ENCODE measurements at places on chromosomes 3 and 15.

DNA sequence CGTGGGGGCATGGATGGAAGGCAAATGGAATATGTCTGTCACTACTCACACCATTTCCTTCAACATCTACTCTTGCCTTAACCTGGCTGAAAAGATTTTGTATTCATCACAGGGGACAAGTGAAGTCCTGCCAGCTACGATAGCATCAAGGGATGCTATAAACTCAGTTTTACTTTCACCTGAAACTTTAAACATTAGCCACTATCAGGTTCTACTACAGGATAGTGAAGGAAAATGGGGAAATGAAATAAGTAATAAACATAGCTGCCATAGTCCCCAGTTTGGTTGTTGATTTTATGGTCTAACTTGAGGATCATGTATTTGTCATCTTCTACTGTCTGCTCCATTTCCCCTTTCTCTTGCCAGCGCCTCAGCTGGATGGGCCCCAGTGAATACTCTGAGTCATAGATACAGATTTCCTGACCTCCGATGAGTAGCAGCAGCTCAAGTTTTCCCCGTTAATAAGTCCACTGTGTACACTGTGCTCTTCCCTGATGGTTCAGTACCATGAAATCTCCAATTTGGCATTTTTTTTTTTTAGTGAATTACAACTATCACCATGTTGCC lies 338.2 kb upstream of the SLCO3A1 start:
- no peak for DNase-seq

DNA sequence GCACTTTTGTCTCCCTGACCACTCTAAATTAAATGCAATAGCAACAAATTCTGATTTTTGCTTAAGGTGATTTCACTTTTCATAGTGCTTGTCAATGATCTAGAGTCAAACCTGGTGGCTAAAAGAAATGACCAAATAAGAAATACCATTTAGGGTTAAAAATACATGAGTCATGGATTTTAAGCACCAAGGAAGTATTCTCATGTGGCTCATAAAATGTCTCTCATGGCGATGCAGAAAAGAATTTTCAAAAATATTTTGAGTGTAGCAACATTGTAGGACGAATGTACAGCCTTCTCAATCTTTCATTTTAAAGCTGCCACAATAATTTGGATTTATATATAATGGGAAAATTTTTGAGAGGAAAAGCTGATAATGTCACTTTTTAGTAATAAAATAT lies 193.6 kb downstream of the EPHA3 start:
- no peak for DNase-seq

- no peak for DNase-seq
These were observed 22.3 kb upstream of the LINGO1 start for GRCh38 chr15:77654975-77655374.

GRCh38 chr3:195180490-195181112 lies 90.4 kb downstream of the XXYLT1 start:
- no peak for DNase-seq

DNA sequence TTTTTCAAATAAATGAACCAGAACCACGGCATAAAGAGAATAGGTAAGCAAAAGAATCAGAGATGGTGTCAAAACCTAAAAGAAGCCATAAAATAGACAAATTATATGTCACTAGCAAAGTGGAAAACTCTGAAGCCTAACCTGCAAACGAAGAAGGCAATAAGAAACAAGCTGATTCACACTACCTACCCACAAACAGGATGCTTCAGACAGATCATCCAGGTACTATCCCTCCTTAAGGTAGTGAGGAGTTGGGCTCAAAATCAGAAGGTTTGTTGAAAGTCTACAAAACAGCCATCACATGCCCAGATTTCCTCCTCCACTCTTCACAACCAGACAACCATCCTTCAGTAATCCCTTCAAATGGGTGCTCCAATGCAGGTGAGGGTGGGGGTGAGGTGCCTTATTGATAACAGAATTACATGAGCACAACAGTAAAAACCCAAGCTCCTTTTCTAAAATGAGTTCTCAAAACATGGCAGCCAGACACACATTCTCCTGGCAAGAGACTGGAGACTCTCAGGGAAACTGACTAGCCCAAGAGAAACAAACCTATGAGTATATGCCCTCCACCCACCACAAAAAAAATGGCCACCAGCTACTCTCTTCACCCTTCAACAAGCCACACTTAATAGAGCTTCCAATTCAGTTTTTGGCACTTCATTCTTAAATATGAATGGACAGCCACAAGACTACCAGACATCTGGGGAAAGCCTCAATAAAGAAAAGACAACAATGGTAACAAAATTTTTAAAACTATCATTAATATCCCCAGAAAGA lies 6.4 kb downstream of the KPNA1 start:
- no peak for DNase-seq

- no peak for DNase-seq
These were observed 12.3 kb upstream of the CHCHD6 start for GRCh38 chr3:126691765-126692164.

- peak; percentile 61 for DNase-seq
These were observed at the start of gene DALRD3 for GRCh38 chr3:49017971-49018706. DALRD3 (minus strand) TSS chr3:49018580; CDS start chr3:49018564, 16 bp downstream.

- peak; percentile 82 for DNase-seq
These were observed 49.7 kb upstream of the SCAANT1 start for GRCh38 chr3:63961891-63962290.

GRCh38 chr3:100563228-100563627 lies 46.2 kb upstream of the ADGRG7 start:
- no peak for DNase-seq

- DNase-seq: peak; percentile 67
These were observed 41.0 kb downstream of the ABHD2 start for GRCh38 chr15:89129123-89129815.

DNA sequence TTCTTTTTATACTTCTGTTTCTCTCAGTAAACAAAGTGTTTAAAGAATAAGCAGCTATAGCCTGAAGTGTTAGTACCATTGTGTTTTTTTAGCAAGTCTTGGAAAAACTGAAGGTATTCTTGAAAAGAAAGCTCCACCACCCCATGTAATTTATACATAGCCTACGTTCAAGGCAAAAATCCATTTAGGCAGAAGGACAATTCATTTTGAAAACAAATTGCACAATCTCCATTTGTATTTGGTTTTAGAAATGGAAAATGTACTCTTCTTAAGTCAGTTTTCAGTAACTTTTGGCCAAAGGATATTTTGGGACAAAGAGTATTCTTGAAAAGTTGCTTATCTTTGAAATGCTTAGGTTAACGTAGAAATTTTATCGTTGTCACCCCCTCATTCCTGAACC lies 34.5 kb downstream of the PTPRG start:
- no peak for DNase-seq

GRCh38 chr15:90782442-90782841 lies 65.3 kb downstream of the BLM start:
- DNase-seq: peak; percentile 15

GRCh38 chr15:40259021-40259420 lies 20.2 kb downstream of the PAK6 start:
- DNase-seq: no peak

DNA sequence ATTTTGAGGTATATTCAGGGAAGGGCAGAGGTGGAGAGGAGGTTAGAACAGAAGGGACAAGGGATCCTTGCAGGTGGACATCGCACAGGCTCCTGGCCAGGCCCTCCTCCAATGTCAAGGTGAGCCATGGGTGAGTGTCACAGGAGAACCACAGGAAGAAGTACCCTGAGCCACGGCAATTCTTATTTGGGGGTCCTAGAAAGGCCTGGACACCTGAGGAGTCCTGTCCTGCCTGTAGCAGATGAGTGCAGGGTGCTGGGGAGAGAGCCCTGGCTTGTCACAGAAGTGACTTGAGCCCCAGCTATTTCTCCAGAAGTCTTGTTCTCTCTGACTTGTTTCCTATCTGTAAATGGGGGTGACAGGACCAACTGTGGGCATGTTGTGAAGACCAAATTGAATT lies 4.3 kb downstream of the SLC6A20 start:
- DNase-seq: no peak

- DNase-seq: no peak
These were observed 33.2 kb downstream of the TRIM69 start for GRCh38 chr15:44769521-44769920.

GRCh38 chr15:34065941-34066340 lies 26.9 kb upstream of the AVEN start:
- no peak for DNase-seq

- DNase-seq: no peak
These were observed 24.0 kb downstream of the TKT start for GRCh38 chr3:53231532-53232511.

DNA sequence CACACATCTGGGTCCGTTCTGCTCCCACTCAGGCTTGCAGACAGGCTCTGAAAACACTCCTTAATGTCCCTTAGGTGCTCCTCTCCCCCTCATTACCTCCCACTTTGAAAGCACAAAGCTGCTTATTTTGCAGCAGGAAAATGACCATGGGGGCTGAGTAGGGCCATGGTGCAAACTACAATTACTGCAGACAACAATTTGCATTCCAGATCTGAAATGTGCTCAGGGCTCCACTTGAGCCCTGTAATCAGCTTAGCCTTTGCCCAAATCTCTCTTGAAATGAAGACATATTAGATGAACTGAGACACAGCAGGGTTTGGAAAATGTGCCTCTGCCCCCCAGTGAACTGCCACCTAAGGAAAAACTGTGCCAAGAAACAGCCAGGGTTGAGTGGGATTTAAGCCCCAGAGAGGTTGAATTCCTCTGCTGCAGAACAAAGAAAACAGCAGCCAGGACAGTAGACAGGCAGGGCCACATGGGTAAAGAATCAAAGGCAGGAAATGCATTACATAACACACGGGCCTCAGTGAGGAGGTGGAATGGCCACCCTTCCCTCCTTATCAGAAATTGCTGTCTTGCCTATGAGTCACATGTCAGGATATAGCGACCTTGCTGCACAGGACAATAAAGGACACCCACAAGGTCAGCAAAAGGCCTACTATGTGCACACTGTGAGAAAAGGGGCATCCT lies 126.8 kb upstream of the ARHGEF3 start:
- DNase-seq: no peak

DNA sequence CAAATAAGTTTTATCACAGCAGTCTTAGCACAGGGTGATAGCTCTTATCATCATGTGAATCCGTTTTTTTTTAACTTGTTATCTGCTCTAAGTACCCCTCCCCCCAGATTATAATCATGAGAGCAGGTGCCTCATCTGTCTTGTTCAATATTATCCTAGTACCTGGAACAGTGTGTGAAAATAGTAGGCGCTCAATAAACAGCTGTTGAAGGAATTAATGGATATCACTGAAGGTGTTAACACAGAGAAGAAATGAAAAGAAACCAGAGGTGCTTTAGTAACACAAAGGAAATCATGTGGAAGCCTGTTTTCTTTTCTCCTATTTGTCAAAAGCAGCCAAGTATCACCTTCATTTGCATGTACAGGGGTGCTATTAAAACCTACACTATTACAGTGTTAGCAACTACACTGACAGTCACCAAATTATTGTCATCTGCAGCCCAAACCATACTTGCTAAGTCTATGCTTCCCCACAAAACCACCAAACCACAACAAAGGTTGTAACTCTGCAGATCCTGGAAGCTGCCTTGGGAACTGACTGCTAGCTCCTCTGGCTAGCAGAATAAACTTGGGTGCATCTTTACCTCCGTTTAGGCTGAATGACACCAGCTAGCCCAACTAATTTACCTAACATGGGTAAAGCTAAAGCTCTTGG lies 2.9 kb downstream of the XPC start:
- no peak for DNase-seq

GRCh38 chr3:148190441-148190990 lies 507.2 kb upstream of the AGTR1 start:
- DNase-seq: no peak

DNA sequence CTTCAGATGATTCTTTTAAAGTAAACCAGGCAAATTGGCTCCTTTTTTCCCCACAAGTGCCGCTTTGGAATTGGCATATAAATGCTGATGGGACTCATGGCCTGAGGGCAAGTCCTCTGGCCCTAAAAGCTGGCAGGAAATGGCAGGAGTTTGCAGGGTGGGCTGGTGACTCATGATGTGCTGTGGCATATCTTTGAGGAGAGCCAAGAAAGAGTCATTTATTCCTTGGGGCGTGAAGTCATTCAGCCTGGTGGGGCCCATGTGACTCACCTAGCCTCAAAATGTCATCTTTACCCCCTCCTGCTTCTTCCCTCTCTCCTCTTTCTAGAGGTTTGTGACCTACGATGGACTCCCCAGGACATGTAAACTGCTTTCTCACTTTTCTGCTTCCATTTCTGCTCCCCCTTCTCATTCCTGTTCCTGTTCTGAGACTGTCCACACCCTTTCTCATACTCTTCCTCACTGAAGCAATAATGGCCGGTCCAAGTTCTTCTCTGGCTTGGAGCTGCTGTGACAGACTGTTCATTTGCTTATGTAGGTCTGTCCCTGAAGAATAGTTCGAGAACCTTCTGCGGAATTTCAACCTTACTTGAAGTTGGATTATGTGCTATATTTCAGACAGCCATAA lies 326.1 kb downstream of the SATB1 start:
- no peak for DNase-seq

DNA sequence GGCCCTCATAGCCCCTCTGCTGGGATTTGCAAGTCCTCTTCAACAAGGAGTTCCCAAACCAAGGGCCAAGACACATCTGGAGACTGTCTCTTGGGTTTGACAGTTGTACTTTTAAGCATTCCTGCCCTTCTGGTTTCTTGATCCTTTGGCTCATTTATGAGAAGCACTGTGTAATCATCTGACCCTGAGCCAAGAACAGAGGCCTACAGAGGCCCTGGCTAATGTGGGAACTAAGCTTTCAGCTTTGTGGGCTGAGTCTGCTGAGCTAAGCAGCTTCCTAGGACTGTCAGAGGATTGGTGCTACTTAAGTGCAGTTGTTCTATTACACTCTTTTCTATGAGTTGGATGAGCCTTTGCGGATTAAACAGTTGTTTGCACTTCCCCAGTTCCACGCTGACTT lies 178.3 kb downstream of the KBTBD8 start:
- DNase-seq: no peak

DNA sequence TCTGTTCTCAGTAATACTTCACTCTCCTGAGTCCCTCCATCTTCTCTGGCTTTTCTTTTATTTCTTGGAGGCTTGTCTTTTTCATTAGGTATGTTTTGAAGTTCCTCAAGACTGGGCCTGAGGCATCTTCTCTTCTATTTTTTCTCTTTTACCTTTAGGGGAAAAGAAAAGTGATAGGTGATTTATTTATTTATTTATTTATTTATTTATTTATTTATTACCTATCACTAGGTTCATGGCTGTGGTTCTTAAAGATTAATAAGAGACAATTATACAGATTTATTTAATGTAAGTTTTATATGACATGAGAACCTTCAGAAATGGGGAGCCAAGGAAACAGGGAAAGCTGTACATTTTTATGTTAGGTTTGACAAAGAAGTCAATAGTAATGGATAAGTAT lies 330.3 kb upstream of the RBMS3 start:
- DNase-seq: no peak

GRCh38 chr15:71791975-71792374 lies 18.4 kb upstream of the NR2E3 start:
- DNase-seq: no peak

DNA sequence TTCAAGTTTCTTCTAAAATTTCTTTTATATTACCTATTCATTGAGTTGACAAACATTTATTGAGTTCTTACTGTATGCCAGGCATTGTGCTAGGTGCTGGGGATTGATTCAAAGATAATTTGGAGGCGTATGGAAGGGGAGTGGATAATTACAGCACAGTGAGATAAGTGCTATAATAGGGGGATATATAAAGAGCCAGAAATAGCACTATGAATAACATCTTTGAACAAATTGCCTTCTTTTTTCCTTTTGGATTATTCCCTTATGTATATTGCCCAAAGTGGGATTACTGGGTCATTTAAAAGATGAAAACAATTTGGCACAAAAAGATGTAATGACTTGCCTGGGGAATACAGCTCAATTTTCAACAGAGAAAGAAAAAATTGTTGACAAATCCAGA lies 64.6 kb downstream of the LPP start:
- no peak for DNase-seq

GRCh38 chr3:45332901-45333407 lies 55.4 kb upstream of the LARS2 start:
- no peak for DNase-seq

- no peak for DNase-seq
These were observed 163.2 kb downstream of the PDZRN3 start for GRCh38 chr3:73461547-73461946.
